ENCODE measurements at places on chromosomes 6 and 20. TPM values are rescaled to one million over a fixed set of nuclear protein-coding genes. Genes with fewer than 3 reads are reported as not detected.

DNA sequence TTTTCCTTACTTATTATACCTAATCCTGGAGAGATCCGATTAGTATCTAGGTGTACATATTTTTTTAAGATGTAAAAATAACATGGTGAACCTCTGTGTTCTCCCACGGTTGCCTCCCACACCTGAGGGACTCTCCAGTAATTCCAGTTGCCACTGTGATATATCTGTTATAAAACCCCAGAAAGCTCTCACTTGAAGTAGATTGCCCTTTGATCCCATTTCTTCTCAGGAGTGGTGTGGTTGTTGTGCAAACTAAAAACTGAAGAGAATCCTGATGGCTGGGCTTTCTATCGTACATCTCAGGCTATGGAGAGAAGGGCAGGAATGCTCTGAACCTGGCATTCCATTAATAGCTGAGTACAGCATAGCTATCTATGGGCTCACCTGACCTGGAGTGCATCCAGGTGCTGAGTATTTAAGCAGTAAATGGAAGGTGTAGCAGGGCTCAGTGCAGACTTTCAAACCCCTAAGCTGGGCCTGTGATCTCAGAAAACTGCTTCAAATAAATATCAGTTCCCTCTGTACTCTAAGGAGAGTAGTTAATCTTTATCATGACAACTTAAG lies 41.0 kb downstream of the VGLL2 start:
- no peak for ATAC-seq

- no peak for ATAC-seq
Measured at GRCh38 chr6:150930841-150931240, 65.3 kb downstream of the MTHFD1L start.

LY6G6C gene
- 10.8 TPM for total RNA-seq

- no peak for ATAC-seq
Measured at GRCh38 chr6:138957484-138957883, 30.6 kb downstream of the REPS1 start.

DNA sequence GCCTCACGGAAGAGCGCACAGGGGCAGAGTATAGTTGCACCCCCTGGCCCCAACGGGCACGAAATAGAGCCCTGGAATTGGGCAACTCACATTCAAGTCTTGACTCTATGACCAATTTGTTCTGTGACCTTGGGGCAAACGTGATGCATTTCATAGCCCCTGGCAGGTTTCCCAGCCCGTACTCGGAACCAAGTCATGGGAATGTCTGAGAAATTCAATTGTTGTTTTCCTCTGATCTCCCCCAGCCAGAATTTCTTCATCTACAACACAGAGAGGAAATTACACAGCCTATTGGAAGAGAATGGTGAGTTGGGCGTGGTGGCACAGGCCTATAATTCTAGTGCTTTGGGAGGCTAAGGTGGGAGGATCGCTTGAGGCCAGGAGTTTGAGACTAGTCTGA lies 322.3 kb upstream of the SULF2 start:
- ATAC-seq, result no peak

TNNC2 gene
- not detected for total RNA-seq

RAD21L1 gene
- not detected for total RNA-seq

GRCh38 chr6:45710304-45710821 lies 305.3 kb downstream of the CLIC5 start:
- ATAC-seq, result peak; percentile 19

DNA sequence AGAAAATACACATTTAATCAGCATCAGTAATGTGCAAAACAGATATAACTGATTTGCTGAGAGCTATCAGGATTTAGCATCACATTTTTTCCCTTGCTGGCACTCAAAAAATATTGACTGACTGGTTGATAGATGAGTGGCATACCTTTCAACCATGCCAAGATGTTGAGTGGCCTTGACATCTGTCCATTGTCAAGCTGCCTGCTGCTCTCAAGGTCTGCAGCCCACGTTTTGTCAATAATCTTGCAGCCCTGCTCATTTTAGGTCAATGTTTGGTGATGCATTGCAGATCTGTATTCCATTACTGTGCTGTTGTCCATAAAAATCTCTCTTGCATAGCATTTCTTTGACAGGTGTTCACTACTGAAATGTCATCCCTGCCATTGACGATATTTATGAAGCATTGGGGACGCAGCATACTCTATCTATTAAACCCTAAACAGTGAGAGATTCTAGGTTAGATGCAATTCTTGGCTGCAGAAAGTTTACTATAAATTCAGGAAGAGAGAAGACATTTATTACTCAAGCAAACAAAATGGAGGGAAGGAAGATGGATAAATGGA lies 111.6 kb downstream of the BFSP1 start:
- ATAC-seq, result no peak

ARMH2 gene
- not detected for total RNA-seq

GRCh38 chr6:157860505-157860991 lies 37.5 kb downstream of the SNX9 start:
- ATAC-seq, result no peak

GRCh38 chr6:17280552-17281090 lies 540 bp upstream of the RBM24 start:
- peak; percentile 17 for ATAC-seq

- no peak for ATAC-seq
Measured at GRCh38 chr6:25263657-25264056, 15.5 kb upstream of the CARMIL1 start.

- no peak for ATAC-seq
Measured at GRCh38 chr6:149915970-149916865, 6.7 kb downstream of the RAET1G start.
